Ovary (tissue), 10 donors: ENCODE measurements at places on chromosomes 7 and 10.

DNA sequence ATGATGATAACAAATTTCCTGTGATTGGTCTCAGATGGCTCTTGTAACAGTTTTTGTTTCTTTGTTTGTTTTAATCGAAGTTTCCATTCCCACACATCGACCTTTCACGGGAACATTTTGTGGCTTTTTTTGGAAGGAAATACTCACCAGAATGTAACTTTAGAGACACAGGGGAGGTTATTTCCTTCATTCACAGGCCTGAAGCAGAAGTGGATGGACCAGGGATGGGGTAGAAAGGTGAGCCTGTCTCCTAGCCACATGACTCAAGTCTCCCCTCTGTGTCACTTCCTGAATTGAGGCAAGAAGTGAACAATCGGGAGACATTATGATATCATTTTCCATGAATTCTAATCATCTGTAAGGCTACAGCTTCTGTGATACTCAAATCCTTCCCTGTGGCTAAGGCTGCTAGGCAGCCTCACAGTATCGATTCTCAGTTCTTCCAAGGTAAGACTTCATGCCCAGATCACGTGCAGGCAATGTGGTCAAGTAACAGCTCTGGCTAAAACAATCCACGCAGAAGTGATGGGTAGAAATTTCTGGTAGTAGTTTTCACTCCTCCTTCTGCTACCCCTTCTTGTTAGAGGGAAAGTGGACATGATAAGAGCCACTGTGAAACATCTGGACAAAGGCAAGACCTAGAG is 203.9 kb upstream of the NEBL start:
- DNase-seq, result no peak

DNA sequence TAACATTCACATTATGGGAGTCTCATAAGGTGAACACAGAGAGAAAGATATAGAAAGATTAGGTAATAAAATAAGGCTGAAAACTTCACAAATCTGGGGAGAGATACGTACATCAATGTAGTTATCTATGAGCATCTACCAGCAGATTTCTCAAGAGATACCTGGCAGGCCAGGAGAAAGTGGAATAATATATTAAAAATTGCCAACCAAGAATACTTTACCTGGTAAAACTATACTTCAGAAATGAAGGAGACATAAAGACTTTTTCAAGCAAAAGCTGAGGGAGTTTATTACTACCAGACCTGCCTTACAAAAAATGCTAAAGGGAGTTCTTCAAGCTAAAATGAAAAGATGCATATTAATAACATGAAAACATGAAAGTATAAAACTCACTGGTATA is 78.8 kb upstream of the COMTD1 start:
- DNase-seq, result no peak

GRCh38 chr7:158471716-158472115 is 115.9 kb downstream of the PTPRN2 start:
- no peak for DNase-seq

GRCh38 chr10:18240185-18240882 is 100.1 kb downstream of the CACNB2 start:
- no peak for DNase-seq

DNA sequence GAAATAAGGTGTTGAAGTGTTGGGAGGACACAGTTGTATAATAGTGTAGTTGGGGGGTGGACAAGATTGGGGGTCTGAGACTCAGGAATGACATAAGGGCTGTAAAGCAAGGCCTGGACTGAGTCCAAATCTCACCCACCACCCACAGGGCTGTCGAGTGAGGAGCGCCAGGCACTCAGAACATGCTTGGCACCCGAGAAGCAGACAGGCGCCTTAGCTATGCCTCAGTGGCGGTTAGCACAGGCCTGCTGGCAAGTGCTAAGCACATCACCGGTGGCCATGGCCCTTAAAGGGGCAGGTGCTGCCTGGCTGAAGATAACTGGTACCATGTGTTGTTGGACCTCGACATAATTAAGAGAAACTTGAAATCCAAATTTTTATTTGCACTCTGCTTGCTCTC is 90.7 kb downstream of the COL13A1 start:
- no peak for DNase-seq

DNA sequence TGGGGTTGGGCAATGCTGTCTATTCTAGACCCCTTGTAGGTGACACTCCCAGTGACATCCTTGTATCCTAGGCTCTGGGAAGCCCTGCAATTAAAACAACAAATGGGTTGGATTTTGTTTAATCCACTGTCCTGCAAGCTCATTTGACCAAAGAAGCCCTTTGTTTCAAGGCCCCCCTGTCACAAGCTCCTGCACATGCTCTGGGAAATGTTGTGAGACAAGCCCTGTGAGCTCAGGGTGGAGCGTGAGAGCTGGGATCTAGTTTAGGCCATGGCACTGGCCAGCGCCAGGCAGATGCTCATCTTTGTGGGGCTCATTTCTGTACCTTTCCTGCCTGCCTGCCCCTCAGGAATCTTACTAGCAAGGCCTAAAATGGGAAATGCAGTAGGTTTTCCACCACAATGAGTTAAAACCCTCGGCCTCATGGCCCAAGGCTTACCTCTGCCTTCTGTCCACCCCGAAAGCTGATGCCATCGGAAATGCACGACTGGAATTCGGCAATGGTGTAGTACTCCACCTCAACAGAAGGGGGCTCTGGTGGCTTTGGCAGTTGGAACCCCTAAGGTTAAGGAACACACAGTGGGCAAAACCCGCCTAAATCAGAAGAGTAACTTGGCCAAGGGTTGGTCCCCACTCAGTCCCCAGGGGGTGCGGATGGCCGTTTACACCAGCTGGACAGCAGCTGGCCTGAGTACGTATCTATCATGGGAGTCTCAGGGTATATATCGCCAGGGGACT is 112.0 kb downstream of the NEURL1 start:
- DNase-seq, result peak; percentile 50

DNA sequence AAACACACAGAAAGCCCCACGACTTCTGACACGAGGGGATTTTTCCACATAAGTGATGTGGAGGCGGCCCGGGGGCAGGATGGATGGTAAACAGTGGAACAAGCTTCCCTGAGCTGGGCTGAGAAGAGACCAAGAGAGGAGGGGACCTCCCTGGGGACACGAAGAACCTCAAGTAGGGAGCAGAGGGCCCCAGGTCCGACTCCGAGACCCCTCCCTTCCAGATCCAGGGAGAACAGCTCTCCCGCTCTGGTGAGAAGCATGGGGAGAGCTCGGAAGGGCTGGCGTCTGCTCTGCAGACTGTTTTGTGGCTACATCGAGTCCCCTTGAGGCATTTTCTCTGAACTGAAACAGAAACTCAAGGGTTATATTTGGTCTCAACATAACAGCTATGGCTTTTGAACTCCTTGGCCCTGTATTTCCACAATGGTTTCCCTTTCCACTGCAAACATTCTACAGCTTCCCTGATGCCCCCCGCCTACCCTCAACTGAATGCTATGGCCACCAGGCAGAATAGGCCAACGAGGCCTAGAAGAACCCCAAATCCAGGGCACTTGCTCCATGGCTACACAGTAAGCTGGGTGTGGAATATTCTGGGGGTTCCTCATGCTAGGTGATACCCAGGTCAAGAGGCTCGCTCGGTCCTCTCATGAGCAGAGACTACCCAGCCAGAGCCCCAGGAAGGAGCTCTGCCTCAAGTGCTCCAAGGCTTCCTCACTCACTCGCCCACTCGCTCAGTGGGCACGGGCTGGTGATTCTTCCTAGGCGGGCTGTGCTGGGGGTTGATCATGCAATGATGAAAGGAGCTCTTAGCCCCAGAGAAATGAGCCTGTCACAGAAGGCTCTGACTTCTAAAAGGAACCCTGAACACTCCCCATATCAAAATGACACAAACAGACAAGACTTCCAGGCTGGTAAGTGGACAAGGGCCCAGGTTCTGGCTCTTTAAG is 47.5 kb downstream of the FAM53B start:
- DNase-seq, result no peak

- no peak for DNase-seq
Measured at GRCh38 chr7:22216309-22216708, 140.6 kb downstream of the RAPGEF5 start.

- no peak for DNase-seq
Measured at GRCh38 chr10:75541411-75541810, 110.0 kb downstream of the LRMDA start.

DNA sequence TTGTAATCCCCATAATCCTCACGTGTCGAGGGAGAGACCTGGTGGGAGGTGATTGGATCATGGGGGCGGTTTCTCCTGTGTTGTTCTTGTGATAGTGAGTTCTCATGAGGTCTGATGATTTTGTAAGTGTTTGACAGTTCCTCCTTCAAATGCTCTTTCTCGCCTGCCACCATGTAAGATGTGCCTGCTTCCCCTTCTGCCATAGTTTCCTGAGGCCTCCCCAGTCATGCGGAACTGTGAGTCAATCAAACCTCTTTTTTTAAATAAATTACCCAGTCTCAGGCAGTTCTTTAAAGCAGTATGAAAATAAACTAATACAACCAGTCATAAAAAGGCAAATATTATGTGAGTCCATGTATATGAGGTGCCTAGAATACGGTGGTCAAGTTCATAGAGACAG is 87.5 kb downstream of the FRMD4A start:
- DNase-seq, result no peak

DNA sequence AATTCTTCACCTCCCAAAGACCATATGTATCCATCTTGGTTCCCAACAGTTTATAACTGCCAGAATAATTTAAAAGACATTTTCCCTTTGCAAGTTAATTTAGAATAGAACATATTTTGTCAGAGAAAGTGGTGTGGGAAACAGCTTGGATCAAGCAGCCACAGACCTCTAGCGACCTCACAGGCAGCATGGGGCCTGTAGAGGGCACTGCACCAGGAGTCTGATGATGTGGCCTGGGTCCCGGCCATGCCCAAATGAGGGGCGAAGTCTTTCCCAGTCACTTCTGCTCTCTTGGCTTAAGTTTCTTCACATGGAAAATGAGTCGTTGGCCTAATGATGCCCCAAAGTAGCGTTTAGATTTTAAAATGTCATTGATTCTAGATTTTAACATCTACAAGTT is 243.2 kb downstream of the SDK1 start:
- no peak for DNase-seq

- DNase-seq, result no peak
Measured at GRCh38 chr10:84659497-84660439, 331.4 kb downstream of the CCSER2 start.

- no peak for DNase-seq
Measured at GRCh38 chr10:85655411-85655810, 711.2 kb downstream of the GRID1 start.

DNA sequence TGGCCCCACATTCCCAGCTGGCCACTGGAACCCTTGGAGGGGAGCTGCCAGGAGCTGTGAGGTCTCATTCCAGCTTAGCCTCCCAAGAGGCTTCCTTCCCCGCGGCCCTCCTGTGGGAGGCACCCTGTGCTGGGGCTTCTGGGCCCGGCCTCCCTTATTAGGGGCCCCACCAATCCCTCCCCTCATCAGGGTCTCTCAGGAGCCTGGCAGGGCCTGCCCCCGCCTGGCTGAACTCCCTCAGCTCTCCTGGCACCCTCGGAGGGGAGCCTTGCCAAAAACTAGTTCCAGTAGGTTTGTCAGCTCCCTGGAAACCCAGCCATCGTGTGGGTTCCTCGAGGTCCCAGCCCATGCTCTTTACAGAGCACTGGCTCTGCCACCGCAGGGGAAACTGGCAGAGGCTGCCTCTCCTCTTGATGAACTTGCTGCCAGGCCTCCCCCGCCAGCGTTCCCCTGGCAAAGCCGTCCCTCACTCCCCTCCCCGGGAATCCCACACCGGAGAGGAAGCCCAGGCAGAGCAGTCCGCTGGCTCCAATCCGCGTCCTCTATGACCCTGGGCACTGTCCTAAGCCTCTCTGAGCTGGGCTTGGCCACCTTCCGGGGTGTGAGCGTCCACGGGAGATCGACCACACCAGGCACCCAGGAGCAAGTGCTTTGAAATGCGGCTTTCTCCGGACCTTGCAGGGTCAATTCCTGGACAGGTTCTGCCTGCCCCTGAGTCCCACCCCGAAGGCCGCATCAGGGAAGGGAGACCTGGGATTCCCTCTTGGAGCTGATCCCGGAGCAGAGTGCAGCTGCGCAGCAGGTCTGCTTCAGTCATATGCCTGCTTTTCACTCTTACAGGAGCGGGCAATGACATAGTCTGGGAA is 139.8 kb downstream of the ARHGAP22 start:
- peak; percentile 48 for DNase-seq

DNA sequence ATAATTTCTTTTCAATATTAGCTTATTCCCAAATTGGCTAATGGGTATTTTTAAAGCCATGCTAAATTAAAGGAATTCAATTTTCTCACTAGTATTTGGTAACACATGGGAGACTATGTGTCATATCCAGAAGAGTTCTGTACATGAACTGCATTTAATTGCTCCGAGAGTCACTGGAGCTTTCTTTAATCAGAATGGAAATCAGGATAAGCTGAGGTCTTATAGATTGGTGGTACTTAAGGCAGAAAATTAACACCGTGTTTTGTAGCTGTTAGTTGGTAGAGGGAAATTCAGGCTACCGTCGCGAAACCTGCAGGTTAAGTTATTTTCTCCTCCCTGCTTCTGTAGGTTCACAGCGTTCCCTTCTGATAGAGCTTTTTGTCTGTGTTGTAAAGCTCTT is at the start of gene WEE2:
TSS of gene WEE2 (plus strand) at position 3 of the 400 bp plus-strand sequence. CDS start 406 bp downstream, outside the sequence.
- no peak for DNase-seq

DNA sequence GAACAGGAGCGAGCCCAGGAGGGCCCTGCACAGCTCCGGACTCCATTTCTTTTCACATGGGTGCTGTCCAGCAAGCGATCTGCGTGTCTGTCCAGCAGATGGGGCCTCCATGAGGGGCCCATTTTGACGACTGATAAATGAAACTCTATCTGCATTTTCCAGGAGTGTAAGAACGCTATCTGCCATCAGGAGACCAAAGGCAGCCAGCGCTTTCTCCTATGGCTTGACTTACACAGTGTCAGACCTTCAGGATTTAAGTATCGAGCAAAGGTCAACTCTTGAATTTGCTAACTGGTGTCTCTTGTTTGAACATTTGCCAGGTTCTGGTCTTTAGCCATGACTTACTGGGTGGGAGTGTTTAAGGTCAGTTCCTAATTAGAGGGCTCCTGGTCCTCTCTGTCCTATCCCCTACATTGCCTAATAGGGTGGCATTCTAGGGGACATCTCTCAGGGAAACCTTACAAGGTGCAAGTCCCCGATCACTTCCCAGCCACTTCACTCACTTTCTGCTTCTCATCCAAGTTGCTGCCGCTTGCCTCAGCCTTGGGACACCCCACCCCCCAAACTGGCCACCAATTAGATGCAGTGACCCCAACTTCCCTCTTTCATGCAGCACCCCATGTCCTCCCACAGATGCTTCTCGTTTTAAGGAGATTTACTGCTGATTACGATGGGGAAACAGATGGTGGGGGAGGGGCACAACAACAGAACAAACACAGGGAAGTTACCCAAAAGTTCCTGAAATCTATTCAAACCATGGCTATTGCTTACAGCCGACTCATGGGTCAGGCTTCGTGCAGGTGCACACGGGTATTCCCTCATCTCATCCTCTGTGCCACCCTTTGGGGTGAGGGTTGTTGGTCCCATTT is 20.0 kb downstream of the VSIR start:
- no peak for DNase-seq

DNA sequence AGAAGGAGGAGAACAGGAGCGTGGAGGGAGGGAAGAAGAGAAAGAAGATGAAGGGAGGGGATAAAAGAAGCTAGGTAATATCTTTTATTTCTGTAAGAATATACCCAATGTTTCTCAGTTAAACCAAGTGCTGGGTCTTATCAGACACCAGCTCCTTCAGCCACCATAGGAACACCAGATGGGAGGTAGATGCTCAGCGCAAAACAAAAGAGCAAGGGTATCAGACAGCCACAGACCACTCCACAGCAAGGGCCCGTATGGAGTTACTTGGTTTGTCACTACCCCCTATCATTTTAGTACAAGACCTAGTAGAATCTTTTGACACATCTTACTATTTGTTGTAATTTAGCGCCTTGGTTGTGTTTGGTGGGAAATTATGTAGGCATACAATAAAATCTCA is 65.9 kb upstream of the FAM133B start:
- DNase-seq, result no peak

GRCh38 chr7:138097064-138097741 is 20.9 kb downstream of the AKR1D1 start:
- DNase-seq, result no peak
